ENCODE measurements at places on chromosomes 3 and 15.
A peak's percentile ranks its signal among the peaks of the same experiment; 100 is the strongest.

- no peak for DNase-seq
These were observed 64.9 kb downstream of the TBC1D2B start for GRCh38 chr15:78012643-78013077.

GRCh38 chr15:85350395-85350794 is 30.0 kb upstream of the AKAP13 start:
- DNase-seq: no peak

- DNase-seq: no peak
These were observed 18.5 kb downstream of the ALDH1A3 start for GRCh38 chr15:100898152-100898490.

DNA sequence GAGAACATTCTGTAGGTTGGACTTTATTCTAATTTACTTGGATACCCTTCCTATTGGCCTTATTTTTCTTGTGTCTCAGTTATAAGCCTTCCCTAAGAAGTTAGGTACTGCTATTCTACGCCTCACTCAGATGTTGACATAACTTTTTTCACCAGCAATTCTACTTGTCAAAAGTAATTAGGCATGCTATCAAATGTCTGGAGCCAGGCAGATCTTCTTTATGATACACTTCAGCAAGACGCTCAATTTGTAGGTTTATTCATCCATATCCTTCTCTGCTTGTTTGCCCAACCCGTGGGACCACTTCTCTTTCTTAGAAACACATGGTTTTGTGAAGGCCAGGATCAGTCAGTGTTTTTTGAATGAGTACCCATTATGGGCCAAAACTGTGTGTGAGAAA is 36.2 kb upstream of the COL8A1 start:
- DNase-seq: no peak

DNA sequence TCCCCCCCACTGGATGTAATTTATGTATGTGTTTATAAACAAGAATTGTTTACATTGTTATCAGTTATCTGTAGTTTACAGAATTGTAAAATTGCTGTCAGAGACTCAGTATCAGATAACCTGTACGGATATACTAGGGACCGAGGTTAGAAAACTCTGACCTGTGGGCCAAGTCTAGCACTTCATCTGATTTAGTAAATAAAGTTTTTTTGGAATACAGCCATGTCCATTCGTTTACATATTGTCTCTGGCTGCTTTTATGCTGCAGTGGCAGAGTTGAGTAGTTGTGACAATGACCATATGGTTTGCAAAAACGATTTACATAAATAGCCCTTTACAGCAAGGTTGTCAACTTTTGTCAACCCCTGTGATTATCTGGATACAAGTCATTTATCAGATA is 52.6 kb downstream of the LRRC28 start:
- no peak for DNase-seq

DNA sequence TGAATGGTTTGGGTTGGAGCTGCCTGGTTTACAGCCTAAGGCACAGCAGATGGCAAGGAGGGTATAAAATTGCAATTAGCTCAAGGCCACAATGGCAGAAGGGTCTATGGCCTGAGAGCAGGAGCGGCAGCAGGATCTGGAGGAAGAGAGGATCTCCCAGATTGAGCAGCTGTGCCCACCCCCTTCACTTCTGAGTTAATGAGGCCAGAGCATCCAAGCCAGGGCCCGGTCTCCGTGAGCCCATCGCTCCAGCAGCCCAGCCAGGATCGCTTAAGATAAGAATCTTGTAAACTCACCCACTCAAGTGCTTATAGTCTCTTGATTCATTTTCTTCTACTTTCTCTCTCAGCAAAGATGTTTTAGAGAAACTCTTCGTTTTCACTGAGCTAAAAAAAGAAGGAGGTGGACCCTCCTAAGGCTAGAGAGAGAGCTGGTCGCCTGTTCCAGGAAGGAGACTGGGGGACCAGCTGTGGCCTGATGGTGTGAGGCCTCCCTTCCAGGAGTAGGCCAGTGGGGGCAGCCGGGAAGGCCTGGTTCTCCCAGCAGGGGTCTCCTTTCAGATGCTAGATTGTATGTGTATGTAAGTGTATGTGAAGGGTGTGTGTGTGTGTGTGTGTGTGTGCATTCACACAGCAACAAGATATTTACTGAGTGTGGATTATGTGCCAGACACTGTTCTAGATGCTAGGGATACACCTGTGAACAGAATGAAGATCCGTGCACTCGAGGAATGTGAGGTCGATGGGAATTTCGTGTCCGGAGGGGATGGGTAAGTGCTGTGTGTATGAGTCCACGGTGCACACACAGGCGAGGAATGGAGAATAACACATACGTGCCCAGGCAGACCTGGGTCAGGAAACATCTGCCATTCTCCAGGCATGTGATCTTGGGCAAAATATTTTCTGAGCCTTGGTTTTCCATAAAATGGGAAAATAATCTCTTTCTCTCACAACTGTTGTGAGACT is 18.6 kb downstream of the MAGEF1 start:
- no peak for DNase-seq

- DNase-seq: peak; percentile 34
These were observed 35.2 kb downstream of the GLB1 start for GRCh38 chr3:33061782-33062181.

DNA sequence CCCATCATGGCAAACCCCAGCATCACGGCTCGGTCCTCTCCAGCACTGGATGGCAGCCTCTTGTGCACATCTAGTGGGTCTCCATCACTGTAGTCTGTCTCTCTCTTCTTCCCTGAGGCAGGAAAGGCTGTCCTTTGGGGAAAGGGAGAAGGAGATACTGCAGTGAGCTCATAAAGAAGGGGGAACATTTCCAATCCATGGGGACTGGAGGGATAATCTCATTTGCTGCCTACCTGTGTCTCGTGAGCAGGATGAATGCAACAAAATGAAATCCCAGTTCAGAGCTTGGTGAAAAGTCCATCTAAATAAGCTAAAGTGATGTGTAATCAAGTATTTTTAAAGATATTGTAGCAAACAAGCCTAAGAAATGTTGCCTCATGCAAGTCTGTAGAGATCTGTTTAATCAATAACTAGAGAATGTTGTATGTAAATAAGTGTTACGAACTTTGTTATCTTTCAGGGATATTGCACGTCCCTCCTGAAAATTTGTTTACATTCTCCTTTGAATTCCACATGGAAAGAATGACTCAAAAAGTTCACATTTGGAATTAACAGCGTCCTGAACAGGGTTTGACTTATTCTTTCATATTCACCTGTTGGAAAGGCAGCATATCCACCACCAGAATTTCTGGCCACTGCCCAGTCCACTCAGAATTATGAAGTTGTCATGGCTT is at the start of gene KCNMB3:
Gene KCNMB3 (minus strand): TSS at position 312 of the 674 bp plus-strand sequence. CDS start 124 bp downstream, at position 188.
- DNase-seq: no peak

GRCh38 chr3:172808969-172809546 is 58.5 kb downstream of the ECT2 start:
- peak; percentile 1 for DNase-seq

DNA sequence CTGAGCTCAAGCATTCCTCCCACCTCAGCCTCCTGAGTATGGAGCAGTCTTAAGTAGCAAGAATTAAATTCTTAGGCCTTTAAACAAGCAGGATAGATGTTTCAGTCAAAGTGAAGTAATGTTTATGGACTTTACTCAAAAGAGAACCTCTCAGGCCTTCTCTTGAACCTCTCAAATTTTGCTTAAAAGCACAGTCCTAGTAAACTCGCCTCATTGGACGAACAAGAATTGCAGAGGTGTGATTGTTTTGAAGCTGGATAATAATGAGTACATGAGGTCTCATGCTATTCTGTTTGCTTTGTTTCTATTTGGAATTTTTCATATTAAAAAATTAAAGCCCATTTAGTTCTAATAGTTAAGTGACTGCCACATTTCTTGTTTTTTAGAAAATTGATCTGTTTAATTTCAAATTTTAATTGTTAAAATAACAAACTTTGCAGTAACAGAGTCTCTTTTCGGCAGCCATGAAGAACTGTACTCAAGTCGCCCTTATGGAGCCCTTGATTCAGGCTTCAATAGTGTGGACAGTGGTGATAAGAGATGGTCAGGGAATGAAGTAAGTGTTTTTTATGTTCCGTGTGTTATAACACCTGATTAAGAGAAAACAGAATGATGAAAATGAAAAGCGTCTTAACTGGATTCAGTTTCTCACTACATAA is 39.4 kb downstream of the LRCH3 start:
- no peak for DNase-seq

- no peak for DNase-seq
These were observed 49.8 kb upstream of the GALNT15 start for GRCh38 chr3:16124636-16125035.

DNA sequence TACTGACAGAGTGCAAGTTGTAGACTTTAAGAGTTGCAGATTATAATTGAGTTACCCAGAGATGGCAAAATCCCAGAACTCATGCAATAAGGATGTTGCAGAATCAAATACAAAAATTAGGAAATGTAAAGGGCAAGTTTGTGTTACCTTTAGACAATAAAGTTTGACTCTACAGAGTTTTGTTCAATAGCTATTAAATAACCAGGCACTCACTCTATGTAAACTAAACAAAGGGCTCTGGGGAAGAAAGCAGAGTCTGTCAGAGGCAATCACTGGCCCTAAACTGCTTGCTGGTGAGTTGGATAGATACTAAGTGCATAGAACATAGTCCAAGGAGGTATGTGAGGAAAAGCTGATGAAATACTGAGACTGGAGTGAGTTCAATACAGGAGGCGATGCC is 40.0 kb upstream of the PLCL2 start:
- DNase-seq: no peak

- DNase-seq: peak; percentile 54
These were observed 30.5 kb upstream of the GNB5 start for GRCh38 chr15:52221730-52222129.

DNA sequence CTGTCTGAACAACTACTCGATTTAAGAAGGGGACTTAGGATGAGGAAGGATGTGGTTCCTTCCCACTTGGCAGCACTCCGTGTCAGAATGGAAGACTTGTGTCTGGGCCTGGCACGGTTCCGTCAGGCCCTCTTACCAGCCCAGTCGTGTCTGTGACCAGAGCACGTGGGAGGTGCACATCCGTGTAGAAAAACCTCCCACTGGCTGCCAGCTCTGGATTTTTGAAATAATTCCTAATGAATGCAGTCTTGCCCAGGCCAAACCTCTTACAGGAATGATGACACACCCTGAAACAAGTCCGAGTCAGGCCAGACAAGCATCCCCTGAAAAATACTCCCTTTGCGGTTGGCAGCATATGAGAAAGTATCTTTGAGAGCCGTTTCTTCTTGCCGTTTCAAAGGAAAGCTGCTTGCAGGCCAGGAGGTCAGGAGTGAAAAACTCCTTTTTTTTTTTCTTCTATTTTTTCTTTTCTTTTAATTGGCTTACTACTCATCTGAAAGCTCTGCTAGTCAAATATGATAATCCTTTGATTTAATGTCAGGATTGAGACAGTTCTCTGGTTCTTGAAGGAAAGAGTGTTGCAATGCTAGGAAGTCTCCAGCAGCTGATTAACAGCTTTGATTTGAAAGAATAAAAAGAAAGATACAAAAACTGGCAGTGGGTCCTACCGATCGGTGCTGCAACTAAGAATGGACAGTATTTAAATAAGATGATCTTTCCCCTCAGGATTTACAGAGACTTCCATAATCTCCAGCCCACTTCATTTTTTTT is 19.8 kb downstream of the IL1RAP start:
- no peak for DNase-seq

DNA sequence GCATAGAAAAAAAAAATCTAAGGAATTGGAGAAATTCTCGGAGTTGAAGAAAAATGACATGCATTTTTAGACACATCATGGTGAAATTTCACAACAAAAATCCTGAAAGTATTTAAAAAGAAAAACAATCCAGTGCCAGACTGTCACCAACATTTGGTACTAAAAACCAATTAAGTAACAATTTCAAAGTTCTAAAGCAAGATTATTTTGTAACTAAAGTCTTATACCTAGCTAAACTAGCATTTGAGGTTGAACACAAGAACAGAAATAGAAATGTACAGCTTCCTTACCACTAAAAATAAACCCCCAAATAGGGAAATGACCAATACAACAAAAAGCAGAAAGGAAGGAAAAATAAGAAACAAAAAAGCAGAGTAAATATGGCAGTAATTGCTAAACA is 11.9 kb downstream of the TOMM70 start:
- DNase-seq: no peak

GRCh38 chr3:46615050-46615775 is 2.9 kb downstream of the FAM240A start:
- no peak for DNase-seq

- DNase-seq: no peak
These were observed 33.4 kb downstream of the FEM1B start for GRCh38 chr15:68310804-68311463.

DNA sequence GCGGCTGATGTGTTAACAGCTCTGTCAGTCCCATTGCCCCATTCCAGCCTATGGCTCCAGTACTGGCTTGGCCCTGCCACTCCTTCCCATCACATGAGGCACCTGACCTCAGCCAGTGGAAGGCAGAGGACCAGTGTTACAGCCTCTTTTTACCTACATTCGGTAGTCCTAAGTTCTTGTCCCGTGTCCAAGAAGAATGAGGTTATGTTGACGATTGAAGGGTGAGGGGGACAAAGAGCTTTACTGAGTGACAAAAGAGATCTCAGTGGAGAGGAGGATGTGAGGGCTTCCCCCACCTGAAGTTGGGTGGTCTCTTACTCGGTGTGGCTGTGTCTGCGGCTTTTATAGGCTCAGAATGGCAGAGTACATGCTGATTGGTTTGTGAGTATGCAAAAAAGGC is 7.3 kb upstream of the MPI start:
- DNase-seq: no peak

GRCh38 chr3:187828579-187829452 is 83.5 kb upstream of the BCL6 start:
- peak; percentile 60 for DNase-seq

DNA sequence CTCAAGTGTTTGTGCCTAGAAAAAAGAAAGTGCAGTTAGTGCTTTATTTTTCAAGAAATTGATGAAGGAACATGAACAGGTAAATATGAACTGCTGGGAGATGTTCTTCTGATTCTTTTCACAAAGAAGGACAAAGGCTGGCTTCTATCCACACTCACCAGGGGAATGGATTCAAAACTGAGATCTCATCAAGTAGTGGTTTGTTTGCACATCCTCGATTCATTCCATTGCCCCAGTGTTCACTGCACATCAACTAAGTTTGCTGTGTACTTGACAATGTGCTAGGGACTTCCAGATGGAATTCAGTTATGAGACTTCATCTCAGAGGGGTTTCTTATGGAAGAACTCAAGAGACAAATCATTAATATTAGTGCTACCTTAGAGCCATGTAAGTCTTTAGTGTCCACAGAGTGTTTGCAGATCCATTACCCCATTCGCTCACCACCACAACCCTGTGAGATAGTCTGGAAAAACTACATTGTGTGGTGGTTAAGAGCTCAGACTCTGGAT is 332.9 kb upstream of the PPP2R3A start:
- no peak for DNase-seq

DNA sequence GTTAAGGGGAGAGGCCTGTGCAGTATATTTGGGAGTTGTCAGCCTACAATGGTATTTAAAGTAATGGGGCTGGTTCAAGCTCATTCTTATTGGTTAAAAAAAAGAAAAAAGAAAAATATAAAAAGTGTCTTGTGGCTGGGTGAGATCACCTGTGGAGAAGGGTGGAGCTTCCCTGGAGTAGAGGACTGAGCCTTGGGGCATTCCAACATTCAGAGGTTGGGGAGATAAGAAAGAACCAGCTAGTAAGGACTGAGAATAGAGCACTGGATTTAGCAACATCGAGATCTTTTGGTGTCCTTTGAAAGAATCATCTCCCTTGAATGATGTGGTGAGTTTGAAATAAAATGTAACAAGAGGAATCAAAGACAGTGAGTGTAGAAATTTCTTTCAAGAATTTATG is 5.2 kb downstream of the SLC49A4 start:
- DNase-seq: no peak

GRCh38 chr3:60803216-60804173 is 447.8 kb downstream of the FHIT start:
- no peak for DNase-seq

All from GM06990 (cell line).